Stimulated activated CD4-positive, alpha-beta T cell treated with anti-CD3 and anti-CD28 coated beads, Interleukin-2, amount 100 ng/mL, for 24 hours (primary cell): ENCODE measurements at places on chromosomes 6 and 20.
A peak's percentile ranks its signal among the peaks of the same experiment; 100 is the strongest.

GRCh38 chr20:22452442-22453011, 131.8 kb downstream of the FOXA2 start:
- DNase-seq: no peak

DNA sequence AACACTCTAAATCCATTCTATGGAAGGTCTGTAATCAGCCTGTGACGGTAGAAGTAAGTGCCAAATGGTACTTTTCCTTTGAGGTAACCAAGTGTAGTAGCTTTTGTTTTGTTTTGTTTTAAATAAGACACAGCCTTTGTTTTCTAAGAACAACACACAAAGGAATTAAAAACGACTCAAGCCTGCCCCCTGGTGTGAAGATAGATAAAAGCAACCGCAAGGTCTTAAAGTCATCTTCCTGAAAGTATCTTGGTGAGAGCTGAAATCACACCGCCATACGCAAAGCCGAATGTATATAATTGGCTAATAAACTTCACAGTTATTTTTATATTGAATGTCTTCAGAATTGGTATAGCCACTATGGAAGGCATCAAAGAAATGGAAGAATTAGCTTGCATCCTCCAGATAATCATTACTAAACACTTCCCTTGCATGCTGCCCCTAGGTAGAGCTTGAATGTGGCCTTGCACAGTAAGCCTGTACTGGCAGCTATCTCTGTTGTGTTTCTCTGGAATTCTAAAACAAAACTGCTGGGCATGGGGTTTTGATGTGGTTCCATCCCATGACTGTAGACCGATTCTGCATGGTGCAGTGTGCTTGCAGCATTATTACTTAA, 95.6 kb downstream of the LAMP5 start:
- DNase-seq: peak; percentile 50

DNA sequence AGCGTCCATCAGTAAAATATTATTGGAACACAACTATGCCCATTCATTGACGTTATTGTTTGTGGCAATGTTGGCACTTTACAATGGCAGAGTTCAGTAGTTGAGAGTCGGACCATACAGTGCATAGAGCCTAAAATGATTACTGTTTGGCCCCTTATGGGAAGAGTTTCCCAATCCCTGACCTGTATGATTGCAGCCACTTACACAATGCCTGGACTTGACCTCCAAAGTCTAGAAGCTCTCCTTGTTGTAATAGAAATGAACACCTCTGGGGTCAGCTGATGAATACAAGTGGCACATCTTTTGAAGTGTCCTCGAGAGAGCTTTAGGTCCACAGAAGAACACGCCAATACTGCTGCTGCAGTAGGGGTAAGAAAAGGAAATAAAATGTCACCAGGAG, 59.0 kb downstream of the NOX3 start:
- no peak for DNase-seq

- DNase-seq: no peak
Measured at GRCh38 chr20:25453035-25453810, 45.8 kb downstream of the GINS1 start.

- no peak for DNase-seq
Measured at GRCh38 chr20:24651171-24651975, 181.9 kb downstream of the SYNDIG1 start.

DNA sequence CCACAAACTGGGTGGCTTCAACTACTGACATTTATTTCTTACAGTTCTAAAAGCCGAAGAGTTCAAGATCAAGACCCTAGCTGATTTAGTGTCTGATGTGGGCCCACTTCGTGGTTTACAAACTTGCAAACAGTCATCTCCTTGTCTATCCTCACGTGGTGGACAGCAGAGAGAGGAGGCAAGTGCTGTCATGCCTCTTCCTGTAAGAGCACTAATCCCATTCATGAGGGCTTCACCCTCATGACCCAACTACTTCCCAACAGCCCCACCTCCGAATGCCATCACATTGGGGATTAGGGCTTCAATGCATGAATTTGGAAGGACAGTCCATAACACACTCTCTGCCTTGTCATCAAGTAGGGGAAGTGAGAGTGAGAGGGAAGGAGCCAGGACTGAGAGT, 15.6 kb upstream of the ISM1 start:
- DNase-seq: no peak

DNA sequence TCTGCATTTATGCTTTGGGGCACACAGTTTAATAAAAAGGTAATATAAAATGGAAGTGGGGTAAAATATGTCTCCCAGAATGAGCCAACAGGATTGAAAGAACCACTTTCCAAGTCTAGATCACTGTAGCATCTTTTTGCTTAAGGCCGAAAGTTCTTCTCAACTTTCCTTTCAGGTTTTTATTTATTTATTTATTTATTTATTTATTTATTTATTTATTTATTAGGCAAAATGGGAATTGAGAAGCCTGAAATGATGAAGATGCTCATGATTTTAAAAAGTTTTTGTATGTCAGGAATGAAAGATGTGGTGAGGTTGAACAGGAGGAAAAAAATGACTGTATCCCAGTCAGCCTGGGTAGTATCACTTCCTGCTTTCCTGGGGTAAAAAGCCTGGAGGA, 24.0 kb downstream of the TSHZ2 start:
- no peak for DNase-seq

- no peak for DNase-seq
Measured at GRCh38 chr6:96304997-96305396, 216.6 kb upstream of the UFL1 start.

GRCh38 chr6:47581591-47581990, 104.0 kb downstream of the CD2AP start:
- no peak for DNase-seq

GRCh38 chr6:108732091-108732870, 115.9 kb upstream of the ARMC2 start:
- DNase-seq: no peak

DNA sequence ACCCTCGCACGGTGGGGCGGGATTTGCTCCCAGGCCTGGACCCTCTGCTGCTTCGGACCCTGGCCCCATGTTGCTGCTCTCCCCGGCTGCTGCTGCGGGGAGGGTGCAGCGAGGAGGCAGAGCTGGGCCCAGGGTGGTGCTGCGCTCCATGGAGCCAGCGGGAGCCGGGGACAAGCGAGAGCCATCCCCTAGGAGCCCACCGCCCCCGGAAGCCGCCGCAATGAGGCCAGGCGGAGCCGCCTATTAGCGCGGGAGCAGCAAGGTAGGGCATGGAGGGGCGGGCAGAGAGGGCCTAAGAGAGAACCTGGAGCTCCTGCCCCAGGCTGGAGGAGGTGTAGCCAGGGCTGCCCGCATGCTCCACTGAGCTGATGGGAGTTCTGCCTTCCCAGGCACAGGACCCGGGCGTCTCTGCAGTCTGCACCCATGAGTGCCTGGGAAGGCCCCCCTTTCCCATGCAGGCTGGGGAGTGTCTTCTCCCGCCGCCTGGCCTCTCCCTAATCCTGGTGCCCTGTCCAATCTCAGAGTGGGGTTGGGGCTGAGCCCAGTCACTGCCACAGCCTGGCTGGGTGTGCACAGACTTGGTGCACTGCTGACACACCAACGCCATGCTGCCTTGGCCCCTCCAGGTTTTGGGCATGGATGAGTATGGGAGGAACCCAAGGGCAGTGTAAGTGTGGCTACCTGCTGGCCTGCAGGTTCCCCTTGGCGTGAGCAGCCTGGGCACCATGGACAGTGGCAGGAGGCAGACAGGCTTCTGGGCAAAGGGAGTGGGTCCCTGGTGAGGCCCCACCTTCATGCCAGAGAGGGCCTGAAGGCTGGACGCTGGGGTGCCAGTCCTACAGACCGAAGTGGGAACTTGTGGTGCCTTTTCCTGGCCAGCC, 360.6 kb upstream of the MAP3K7 start:
- no peak for DNase-seq

GRCh38 chr6:2730353-2731107, 20.2 kb downstream of the MYLK4 start:
- no peak for DNase-seq

- DNase-seq: no peak
Measured at GRCh38 chr20:35286077-35286898, 1.7 kb upstream of the EIF6 start.

GRCh38 chr20:41005361-41005729, 23.3 kb upstream of the TOP1 start:
- no peak for DNase-seq

GRCh38 chr6:41386594-41386993, 51.2 kb downstream of the NCR2 start:
- DNase-seq: no peak

GRCh38 chr6:97175806-97176205, 107.2 kb downstream of the MMS22L start:
- no peak for DNase-seq

GRCh38 chr6:89087881-89088280, 7.3 kb downstream of the PNRC1 start:
- DNase-seq: no peak

GRCh38 chr6:104699593-104700329, 160.0 kb downstream of the HACE1 start:
- no peak for DNase-seq
